Inflammatory macrophage treated with lipopolysaccharide for 4 hours (primary cell): ENCODE measurements at places on chromosomes 1 and 21.

DNA sequence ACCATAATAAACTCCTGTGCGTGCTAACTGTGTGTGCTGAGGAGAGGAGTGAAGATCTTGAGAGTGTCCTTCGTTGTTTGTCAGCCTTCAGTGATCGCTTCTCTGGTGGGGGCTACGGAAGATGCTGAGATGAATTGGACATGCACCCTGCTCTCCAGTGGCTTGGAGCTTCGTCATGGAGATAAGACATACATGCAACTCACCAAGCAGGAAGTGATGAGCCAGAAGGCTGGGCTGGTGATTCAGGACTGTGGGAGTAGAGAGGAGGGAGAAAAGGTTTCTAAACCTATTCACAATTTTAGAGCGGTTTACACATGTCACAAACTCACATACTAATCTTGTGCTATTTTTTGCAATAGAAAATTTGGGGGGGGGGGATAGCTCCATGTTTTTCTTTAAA, 128.9 kb upstream of the ADAR start:
- peak; percentile 88 for DNase-seq

DNA sequence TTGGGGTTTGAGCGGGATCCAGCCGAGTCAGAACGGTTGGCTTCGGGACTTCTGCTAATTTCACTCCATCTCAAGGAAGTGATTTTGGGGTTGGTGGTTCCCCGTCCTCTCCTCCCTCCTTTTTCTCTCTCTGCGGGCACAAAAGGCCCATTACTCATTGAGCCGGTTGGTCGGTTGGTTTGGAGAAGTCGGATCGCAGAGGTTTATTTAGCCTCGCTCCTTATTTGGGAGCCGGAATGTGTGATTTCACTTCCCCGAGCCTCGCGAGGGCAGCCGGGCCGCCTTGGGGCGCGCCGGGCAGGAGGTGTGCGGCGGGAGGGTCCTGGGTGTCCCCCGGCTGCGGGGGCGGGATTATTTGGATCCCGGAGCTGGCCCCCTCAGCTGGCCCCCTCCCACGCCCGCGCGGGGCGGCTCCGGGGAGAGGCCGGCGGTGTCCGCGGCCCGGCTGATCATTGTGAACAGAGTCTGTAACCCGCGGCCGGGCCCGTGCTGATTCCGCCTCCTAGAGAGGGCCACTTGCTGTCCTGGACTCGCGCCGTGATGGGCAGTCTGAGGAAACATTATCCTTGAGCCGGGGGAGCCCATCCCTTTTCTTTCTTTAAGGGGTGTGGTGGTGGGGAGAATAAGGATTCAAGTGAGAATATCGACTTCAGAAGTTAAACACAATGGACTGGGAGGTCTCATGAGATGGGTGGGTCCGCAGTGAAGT, 1.2 kb downstream of the MAPKAPK2 start:
- DNase-seq = peak; percentile 90

- peak; percentile 99 for DNase-seq
Observed at GRCh38 chr1:201714542-201715329, 114.2 kb upstream of the IPO9 start.

DNA sequence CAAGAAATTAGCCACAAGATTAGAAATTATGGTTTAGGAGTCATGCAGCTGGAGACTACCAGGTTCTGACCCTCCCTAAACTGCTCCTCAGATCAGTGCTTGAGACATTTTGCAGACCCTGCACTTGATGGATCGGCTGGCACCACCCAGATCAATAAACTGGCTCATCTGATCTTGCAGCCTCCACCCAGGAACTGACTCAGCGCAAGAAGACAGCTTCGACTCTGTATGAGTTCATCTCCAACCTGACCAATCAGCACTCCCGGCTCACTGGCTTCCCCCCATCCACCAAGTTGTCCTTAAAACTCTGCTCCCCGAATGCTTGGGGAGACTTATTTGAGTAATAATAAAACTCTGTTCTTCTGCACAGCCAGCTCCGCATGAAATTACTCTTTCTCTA, 40.0 kb downstream of the L1TD1 start:
- DNase-seq = no peak
